WTC11 (cell line): ENCODE measurements at places on chromosomes 2 and 18. TPM values are rescaled to one million over a fixed set of nuclear protein-coding genes. Genes with fewer than 3 reads are reported as not detected.

GRCh38 chr2:16071039-16071864 is 130.9 kb downstream of the MYCN start:
- no peak for DNase-seq

DNA sequence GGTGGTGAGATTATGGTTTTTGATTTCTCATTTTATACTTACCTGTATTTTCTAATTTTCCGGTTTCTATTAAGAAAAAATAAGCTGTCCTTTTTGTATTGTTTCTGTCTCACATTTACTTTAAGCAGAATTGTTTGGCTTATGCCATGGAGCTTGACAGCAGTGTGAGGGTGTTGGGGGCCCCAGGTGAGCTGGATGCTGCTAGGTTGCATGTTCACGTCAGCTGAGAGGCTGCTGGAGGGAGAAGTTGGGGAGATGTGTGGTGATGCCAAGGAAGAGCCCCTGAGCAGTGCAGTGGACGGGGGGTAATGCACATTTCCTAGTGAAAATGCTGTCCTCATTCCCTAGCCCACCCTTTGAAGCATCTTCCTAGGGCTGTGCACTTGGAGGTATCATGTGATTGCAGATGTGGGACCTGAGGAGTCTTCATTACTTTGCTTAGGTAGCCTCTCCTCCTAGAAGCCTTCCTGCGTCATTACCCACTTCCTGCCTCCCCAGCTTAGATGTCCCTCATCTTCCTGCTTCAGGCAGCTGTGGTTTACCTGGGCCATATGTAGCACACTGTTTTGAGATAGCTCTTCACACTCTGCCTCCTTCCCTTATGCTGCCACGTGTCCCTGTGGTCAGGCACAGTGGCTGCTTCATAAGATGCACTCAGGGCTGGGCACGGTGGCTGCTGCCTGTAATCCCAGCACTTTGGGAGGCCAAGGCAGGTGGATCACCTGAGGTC is 16.2 kb downstream of the ATG16L1 start:
- no peak for DNase-seq

The ZNF396 gene
- 1.0 to 1.9 TPM (median 1.5 TPM) in 3 replicates for total RNA-seq

DNA sequence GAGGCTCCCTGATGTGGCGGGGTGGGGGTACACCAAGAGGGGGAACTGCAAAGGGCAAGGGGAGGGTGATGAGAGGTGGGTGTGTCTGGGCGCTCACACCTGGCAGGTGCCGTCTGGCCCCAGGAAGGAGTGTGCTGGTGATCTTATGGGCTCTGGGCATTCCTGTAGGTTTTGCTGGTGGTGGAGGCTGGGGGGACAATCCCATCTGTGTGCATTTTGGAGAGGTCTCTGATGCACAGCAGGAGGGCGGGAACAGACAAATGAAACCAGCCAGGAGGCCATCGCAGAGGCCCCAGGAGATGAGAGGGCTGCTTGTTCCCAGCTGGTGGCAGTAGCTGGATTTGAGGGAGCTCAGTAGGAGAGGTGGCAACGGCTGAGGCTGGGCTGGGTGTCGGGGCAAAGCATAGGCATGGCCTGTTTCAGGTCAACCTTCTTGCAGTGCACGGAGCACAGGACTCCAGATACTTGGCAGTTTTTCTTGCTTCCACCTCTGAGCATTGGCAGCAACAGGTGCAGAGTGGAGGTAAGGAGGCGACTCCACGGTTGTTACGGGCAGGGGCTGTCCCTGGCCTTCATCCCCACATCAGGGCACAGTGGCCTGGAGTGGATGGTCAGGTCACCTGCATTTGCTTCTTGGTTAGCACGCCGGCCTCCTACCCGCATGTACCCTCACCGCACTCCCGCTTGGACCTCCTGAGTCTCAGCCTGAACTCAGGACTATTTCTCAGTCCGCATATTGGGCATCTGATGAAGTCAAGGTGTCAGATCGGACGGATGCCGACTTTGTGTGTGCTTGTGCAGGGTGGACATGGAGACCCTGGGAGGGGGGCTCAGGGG is 194.2 kb upstream of the HDAC4 start:
- peak; percentile 3 for DNase-seq

The MSGN1 gene
- total RNA-seq: not detected in 3 replicates

- DNase-seq: no peak
These were observed 45.2 kb upstream of the PGAP1 start for GRCh38 chr2:196971574-196972279.

GRCh38 chr18:36756242-36756641 is 72.6 kb downstream of the TPGS2 start:
- no peak for DNase-seq

The STK11IP gene
- total RNA-seq: 31.3 to 39.9 TPM (median 31.9 TPM) in 3 replicates

The CNDP1 gene
- 0.11 to 0.28 TPM (median 0.25 TPM) in 3 replicates for total RNA-seq

- no peak for DNase-seq
These were observed 624.9 kb downstream of the CBLN2 start for GRCh38 chr18:71919211-71919610.
